ENCODE measurements at places on chromosomes 5 and 9.

GRCh38 chr9:134961331-134962064 lies 43.8 kb upstream of the FCN1 start:
- DNase-seq: no peak

GRCh38 chr5:109743770-109744212 lies 54.1 kb downstream of the MAN2A1 start:
- no peak for DNase-seq

DNA sequence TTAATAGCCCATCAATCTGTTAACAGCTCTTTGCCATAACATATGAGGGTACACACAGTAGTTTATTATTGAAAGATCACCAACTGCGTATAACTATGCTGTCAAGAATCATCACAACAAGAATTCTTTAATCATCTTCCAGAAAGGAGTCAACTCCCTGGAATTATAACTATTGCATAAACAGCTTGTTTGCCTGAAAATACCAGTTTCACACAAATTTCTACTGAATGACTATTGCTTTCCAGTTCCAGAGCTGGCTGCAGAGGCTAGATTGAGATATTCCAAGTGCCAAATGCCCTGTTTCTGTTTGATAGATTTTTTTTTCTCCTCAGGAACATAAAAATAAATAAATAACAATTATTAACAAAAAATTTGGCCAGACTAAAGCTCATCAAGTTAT lies 444.7 kb downstream of the TLE1 start:
- DNase-seq: no peak

DNA sequence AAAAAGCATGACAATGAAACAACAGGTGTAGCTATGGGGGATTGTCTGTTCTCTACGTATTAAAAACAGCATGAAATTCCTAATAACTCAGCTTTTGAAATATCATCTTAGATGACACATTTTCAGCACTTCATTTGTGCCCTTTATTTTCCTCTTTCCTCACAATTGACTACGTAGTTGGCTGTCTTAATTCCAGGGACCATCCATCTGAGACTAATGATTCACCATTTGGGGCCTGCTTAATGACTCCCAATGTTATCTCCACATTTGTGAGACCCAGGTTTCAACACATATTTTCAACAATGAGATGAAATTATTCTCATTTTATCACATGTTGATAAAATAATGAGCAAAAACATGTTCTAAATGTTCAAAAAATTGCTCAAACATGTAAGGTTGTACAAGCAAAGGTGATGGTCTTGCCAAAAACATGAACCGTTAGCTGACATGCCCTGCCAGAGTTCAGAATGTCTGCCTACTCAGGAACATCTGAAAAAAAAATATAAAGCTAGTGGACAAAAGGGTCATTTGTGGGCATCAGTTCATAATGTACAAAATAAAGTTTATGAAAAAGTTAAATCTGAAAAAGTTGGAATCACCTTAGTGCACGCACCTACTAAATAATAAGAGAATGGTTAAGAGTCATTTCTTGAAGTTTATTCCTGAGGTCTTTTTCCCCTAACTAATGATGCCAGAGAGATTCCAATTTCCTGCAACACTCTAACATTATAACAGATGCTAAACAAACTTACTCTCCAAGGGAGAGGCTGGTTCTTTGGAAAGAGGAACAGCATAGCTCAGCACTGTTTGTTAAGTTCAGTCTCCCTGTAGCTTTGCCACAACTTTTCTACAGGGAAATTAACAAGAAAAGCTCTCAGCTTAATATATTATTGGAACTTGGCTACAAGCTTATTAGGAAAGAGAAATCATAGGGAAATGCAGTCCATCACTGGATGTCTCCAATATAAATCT lies 275.5 kb downstream of the SPOCK1 start:
- no peak for DNase-seq

DNA sequence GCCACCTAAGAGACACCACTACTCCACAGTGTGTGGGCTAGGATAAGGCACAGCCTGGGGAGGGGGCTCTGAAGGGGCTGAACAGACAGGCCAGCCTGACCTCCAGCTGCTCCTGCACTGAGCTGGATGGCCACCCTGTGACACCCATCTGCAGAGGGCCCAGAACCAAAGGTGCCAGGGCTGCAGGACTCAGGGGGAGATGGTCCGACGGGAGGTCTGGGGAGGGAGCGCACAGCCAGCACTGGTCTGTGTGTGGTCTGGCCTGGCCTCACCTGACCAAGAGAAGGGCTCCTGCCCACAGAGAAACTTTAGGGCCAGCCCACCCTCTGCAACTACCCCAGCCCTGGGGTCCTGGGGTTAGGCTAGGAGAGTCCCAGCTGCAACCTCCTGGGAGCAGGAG lies 789 bp downstream of the LTC4S start:
- no peak for DNase-seq

GRCh38 chr5:43389679-43390329 lies 22.4 kb downstream of the CCL28 start:
- DNase-seq: peak; percentile 28

- DNase-seq: no peak
These were observed 23.1 kb upstream of the MVB12B start for GRCh38 chr9:126303488-126303887.

GRCh38 chr5:83721953-83722901 lies 1.6 kb upstream of the HAPLN1 start:
- DNase-seq: no peak

DNA sequence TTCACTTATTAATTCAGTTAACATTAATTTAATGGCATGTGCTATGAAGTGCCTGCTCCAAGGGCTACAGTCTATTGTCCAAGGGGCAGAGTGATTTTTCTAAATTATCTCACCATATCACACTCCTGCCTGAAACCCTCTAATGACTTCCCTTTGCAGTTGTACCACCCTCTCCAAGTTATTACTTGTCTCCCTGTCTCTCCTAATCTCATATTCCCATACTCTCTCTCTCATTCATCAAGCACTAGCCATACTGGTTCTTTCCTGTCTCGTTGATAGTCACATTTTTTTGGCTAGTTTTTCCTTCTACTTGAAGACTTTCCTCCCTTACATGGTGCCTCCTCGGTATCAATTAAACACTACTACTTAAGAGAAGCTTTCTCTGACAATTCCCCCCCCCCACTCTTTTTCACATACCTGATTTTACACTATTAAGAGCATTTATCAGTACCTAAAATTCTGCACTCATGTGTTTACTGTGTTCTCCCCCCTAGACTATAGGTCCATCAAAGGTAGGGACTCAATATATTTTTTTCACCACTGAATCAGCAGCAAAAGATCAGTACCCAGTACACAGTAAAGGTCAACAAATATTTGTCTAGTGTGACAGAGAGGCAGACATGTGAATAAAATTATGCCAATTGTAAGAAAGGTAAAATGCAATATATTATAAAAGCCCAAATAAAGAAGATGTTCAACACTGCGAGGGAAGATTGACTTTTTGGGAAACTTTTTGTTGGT lies 19.0 kb downstream of the RICTOR start:
- no peak for DNase-seq

- no peak for DNase-seq
These were observed 58.5 kb downstream of the PDE6A start for GRCh38 chr5:149886060-149886459.

GRCh38 chr5:26572480-26572879 lies 465.9 kb downstream of the CDH9 start:
- DNase-seq: no peak

GRCh38 chr5:1769017-1769640 lies 30.5 kb downstream of the MRPL36 start:
- DNase-seq: no peak

DNA sequence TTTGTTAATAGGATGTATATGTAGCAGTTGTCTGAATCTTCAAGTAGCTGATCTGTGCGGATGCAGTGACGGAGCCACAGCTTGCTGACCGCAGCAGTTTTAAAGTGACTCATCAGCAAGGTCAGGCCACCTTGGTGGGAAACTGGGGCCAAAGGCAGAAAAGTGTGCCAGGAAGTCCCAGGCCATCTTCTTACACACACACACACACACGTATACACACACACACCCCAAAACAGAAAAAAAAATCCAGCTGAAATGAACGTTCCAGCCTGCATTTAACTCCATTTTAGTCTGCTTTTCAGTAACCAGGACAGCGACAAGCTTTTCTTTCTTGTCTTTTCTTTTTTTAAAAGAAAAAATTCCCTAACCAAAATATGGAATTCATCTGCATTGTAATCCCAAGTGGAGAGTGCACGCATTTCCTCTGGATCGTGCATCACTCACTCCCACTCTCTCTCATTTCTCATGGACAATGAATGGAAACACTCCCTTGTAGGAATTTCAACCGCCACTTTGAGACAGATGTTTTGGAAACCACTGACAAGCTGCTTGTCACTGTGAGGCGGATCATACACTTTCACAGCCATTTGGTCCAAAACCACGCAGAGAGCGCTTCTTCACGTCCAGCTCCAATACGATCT lies 103.9 kb downstream of the LHFPL2 start:
- DNase-seq: no peak

DNA sequence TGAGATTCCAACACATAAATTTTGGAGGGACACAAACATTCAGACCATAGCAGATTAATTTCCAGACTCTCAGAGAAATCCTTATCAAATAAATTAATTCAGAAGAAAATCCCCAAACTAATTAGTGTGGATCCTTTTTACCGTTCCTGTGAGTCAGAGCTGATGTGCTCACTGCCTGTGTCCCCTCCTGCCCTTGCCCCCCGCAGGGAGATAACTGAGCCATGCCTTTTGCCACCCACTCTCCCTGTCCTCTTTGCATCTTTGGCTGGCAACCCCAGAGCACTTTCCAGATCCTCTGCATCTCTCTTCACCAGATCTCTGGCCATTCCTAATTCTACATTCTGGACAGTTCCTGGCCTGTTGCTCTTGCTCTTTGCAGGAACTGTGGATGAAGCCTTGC lies 135.4 kb upstream of the MAP1B start:
- no peak for DNase-seq

DNA sequence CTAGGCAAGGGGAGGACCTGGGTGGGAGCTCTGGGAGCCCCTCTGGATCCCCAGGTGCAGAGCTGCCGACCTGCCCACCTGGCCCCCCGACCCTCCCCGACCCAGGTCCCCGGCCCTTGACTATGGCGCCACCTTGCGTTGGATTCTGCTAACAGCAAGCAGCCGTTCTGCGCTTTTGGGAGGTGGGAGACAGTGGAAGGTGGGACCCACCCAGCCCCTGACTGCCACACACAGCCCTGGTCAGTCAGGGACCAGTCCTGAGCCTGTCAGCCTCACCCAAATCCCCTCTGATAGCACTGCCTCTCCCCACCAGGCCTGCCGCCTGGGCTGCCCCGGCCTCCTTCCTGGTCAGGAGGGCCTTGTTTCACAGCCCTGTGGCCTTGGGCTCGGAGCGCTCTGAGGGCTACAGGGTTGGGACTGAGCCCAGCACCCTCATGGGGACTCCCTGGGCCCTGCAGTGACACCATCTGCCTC lies 77.9 kb downstream of the HMCN2 start:
- DNase-seq: no peak

DNA sequence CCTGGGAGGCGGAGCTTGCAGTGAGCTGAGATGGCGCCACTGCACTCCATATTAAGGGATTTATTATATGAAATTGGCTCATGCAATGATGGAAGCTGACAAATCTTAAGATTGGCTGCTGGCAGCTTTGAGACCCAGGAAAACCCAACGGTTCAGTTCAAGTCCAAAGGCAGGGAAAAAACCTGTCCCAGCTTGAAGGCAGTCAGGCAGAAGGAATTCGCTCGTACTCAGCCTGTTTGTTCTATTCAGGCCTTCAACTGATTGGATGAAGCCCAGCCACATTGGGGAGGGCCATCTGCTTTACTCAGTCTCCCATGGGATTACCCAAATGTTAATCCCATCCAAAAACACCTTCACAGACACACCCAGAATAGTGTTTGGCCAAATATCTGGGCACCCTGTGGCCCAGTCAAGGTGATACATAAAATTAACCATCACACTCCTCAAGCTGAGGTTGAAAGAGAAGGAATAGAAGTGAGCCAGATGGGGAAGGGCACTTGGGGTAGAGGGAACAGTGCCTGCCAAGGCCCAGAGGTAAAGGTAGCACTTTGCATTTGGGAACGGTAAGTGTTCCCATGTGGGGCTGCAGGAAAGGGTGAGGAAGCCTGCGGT lies 8.5 kb upstream of the ORM1 start:
- no peak for DNase-seq

- no peak for DNase-seq
These were observed 67.3 kb upstream of the RXRA start for GRCh38 chr9:134258828-134259546.

DNA sequence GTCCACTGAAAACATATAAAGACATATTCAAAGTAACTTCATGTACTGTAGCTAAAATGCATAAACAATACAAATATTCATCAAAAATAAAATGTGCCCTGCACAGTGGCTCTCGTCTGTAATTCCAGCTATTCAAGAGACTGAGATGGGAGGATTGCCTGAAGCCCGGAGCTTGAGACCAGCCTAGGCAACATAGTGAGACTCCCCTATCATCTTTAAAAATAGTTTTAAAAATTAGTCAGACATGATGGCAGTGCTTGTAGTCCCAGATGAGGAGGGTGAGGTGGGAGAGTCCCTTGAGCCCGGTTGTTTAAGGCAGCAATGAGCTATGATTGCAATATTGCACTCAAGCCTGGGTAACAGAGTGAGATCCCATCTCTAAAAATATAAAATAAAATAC lies 534.1 kb downstream of the ANXA1 start:
- no peak for DNase-seq

Data from naive thymus-derived CD4-positive, alpha-beta T cell (primary cell).